ENCODE measurements at places on chromosomes 5 and 9. TPM values are rescaled to one million over a fixed set of nuclear protein-coding genes. Genes with fewer than 3 reads are reported as not detected.

GRCh38 chr9:73095425-73095824 is 56.2 kb upstream of the ANXA1 start:
- no peaks in the 10 kb centered on the region for H3K36me3 ChIP-seq
- no peaks in the 10 kb centered on the region for H3K27me3 ChIP-seq
- DNase-seq, result no peak
- H3K4me1 ChIP-seq, result no peaks in the 10 kb centered on the region

DNA sequence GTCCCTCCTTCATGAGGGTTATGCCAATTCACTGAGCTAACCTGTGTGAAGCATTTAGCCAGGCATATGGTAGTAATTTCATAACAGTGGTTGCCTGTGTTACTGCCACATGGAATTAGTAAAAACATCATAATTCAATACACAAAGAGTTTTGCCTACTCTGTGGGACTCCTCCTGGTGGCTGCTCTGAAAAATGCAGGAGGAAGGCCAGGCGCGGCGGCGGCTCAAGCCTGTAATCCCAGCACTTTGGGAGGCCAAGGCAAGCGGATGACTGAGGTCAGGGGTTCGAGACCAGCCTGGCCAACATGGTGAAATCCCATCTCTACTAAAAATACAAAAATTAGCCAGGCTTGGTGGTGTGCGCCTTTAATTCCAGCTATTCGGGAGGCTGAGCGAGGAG is 547.3 kb downstream of the CDK5RAP2 start:
- no peak for DNase-seq
- H3K27ac ChIP-seq, result no peak overlapping the region
- H3K27me3 ChIP-seq, result no peaks in the 10 kb centered on the region
- no peaks in the 10 kb centered on the region for H3K36me3 ChIP-seq
- no peaks in the 10 kb centered on the region for H3K4me1 ChIP-seq

DNA sequence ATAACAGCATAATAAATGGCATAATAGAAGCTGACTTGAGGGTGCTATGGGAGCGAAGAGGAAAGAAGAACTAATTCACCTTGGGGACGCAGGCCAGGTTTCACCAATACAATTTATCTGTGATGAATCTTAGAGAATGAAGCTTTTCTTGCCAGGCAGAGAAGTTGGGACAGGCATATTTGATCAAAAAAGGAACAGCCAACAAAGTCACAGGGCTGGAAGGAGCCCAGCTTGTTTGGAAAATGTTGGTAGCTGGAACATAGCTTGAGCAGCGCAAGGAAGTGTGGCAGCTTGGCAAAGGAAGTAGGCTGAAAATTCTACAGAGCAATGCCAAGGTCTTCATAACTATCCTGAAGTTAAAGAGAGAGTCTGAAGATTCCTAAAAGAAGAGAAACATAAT is 181.5 kb upstream of the OR13F1 start:
- H3K4me3 ChIP-seq, result no peak overlapping the region
- DNase-seq, result no peak
- H3K36me3 ChIP-seq, result no peaks in the 10 kb centered on the region
- no peaks in the 10 kb centered on the region for H3K4me1 ChIP-seq

GRCh38 chr9:129131300-129132145 is 20.3 kb downstream of the PTPA start:
- no peak overlapping the region for H3K27ac ChIP-seq
- no peaks in the 10 kb centered on the region for H3K36me3 ChIP-seq
- peaks cover 7% of the 10 kb centered on the region for H3K4me1 ChIP-seq
- H3K27me3 ChIP-seq, result no peaks in the 10 kb centered on the region
- DNase-seq, result peak; percentile 85

DNA sequence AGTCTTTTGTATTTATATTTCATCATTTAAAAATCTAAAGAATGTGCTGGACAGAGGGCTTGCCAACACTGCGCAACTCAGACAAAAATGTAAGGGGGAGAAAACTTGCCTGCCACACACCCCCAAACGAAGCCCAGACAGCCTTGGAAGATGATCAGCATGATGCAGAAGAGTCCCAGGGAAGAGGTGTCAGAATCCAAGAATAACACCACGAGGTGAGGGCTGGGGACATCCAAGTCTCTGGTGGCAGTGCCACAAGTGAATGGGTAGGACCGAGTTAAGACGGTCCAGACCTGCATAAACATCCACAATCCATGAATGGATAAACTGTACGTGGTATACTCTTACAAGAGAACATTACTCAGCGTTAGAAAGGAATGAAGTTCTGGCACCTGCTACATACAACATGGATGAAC is 10.4 kb downstream of the EPB41L4B start:
- no peak for DNase-seq
- H3K36me3 ChIP-seq, result no peaks in the 10 kb centered on the region
- H3K4me3 ChIP-seq, result no peak overlapping the region
- no peak overlapping the region for H3K27ac ChIP-seq
- no peaks in the 10 kb centered on the region for H3K27me3 ChIP-seq

- no peaks in the 10 kb centered on the region for H3K36me3 ChIP-seq
- H3K4me1 ChIP-seq, result no peaks in the 10 kb centered on the region
- no peaks in the 10 kb centered on the region for H3K27me3 ChIP-seq
- H3K4me3 ChIP-seq, result no peak overlapping the region
- no peak overlapping the region for H3K27ac ChIP-seq
Measured at GRCh38 chr5:3796736-3797135, 201.1 kb downstream of the IRX1 start.

DNA sequence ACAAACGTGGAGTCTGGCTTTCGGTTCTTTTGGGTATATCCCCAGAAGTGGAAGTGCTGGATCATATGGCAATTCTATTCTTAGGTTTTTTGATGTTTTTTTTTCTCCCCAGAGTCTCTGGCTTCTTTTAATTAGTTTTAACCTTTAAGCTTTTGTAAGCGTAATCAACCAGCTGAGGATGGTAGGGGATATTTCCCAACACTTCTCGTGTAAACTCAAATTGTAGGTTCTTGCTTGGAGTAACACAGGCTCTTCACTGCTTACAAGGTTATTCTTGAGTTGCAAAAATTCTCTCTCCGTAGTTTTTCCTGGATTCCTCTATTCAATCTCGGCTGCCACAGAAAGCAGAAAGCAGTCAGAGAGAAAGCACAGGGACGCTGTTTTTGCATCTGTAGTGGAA is 11.9 kb downstream of the LAMC3 start:
- no peaks in the 10 kb centered on the region for H3K4me1 ChIP-seq
- no peaks in the 10 kb centered on the region for H3K27me3 ChIP-seq
- H3K27ac ChIP-seq, result peak overlapping the region; percentile 83
- no peak overlapping the region for H3K4me3 ChIP-seq

GRCh38 chr9:133355881-133356357 is 368 bp downstream of the SURF1 start:
- DNase-seq, result no peak
- peak overlapping the region; percentile 85 for H3K27ac ChIP-seq
- H3K4me3 ChIP-seq, result peak overlapping the region; percentile 44

DNA sequence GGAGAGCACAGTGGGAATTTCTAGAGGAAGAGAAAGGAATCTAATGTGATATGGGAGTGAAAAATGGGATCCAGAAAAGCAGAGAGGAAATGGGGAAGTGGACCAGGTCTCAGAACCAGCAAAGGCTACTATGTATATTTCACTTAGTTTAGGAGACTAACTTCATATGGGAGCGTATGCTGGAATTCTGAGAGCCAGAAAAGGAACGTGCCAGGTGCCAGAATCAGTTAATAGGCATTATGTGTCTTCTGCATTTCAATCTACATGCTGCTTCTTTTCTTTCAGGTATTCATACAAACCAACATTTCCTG is 28.5 kb upstream of the IFNA14 start:
- no peak overlapping the region for H3K4me3 ChIP-seq
- H3K4me1 ChIP-seq, result no peaks in the 10 kb centered on the region
- DNase-seq, result no peak
- no peaks in the 10 kb centered on the region for H3K36me3 ChIP-seq
- H3K27me3 ChIP-seq, result peaks cover 7% of the 10 kb centered on the region
- H3K27ac ChIP-seq, result no peak overlapping the region

GRCh38 chr5:66363097-66363496 is 219.0 kb downstream of the SREK1 start:
- H3K27me3 ChIP-seq, result no peaks in the 10 kb centered on the region
- H3K27ac ChIP-seq, result no peak overlapping the region
- no peaks in the 10 kb centered on the region for H3K36me3 ChIP-seq
- no peak overlapping the region for H3K4me3 ChIP-seq

DNA sequence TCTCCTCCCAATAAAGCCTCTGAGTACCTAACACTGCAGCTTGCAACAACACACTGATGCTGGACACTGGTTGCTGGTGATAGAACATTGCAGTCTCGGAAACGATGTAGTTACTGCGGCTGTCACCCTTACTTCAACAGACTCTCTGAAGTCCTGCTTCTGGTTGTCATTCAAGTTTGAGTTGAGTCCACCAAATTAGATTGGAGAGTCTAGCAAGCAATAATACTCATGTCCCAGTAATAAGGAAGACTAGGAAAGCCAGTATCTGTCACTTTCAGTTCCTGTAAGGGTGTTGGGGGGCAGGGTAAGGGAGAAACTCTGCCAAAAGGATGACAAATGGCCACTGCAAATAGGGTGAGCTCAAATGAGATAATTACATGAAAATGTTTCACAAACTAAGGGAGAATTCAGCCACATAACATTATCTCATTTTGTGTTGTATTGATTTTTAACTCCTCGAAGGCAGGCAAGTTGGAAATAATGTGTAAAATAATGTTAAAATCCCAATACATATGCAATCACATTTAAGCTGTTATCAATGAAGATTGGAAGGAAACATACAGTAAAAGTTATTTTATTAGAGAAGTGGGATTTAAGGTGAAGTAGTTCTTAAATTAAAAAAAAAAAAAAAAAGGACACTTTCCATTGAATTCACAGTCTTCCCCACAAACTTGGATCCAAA is 849 bp upstream of the IFT74 start:
- DNase-seq, result peak; percentile 54
- peak overlapping the region; percentile 95 for H3K27ac ChIP-seq
- no peaks in the 10 kb centered on the region for H3K4me1 ChIP-seq

DNA sequence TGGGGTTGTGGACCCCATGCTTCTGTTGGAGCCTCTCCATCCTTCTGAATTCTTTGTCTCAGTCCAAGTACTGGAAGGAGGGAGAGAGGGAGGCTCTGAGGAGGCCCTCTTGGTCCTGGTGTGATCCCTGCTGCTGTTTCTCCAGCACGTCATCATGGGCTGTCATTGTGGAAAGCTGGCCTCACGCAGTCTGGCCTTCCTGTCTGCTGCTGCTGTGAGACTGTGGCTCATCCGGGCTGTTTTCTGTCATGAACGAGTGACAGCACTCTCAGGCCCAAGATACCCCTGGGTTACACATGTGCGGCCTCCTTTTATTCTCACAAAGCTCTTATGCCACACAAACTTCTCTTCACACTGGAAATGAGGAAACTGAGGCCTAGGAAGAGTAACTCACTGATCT is 499.3 kb downstream of the CCDC171 start:
- no peak overlapping the region for H3K27ac ChIP-seq
- no peaks in the 10 kb centered on the region for H3K36me3 ChIP-seq
- no peaks in the 10 kb centered on the region for H3K27me3 ChIP-seq
- H3K4me1 ChIP-seq, result no peaks in the 10 kb centered on the region

- peaks cover 15% of the 10 kb centered on the region for H3K36me3 ChIP-seq
- H3K4me1 ChIP-seq, result peaks cover 5% of the 10 kb centered on the region
- H3K27me3 ChIP-seq, result no peaks in the 10 kb centered on the region
- no peak overlapping the region for H3K4me3 ChIP-seq
- DNase-seq, result no peak
Measured at GRCh38 chr9:128902351-128903078, 18.3 kb upstream of the PHYHD1 start.

- DNase-seq, result peak; percentile 75
- H3K36me3 ChIP-seq, result peaks cover 16% of the 10 kb centered on the region
- H3K4me3 ChIP-seq, result no peak overlapping the region
- peaks cover 57% of the 10 kb centered on the region for H3K4me1 ChIP-seq
- peak overlapping the region; percentile 95 for H3K27ac ChIP-seq
Measured at GRCh38 chr9:34993502-34994259, 4.1 kb downstream of the DNAJB5 start.

DNA sequence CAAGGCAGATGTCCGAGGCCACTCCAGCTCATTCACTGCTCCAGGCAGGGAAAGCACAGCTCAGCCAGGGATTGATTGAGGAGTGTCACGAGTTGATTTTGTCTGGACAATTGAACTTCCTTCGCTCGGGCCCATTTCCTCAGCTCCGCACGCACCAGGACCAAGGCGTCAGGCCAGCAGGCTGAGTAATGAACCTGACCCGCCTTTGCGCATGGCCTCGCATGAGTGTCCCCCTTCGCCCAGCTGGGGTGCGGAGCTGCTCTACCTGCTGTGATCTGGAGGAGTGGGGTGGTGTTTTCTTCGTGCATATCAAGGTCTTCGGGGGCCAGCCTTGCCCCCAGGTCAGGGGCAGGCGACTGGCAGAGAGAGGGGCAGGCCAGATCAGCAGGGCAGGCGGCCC is 44.0 kb downstream of the VAV2 start:
- no peak overlapping the region for H3K4me3 ChIP-seq
- H3K27ac ChIP-seq, result no peak overlapping the region
- no peaks in the 10 kb centered on the region for H3K27me3 ChIP-seq
- no peaks in the 10 kb centered on the region for H3K36me3 ChIP-seq

DNA sequence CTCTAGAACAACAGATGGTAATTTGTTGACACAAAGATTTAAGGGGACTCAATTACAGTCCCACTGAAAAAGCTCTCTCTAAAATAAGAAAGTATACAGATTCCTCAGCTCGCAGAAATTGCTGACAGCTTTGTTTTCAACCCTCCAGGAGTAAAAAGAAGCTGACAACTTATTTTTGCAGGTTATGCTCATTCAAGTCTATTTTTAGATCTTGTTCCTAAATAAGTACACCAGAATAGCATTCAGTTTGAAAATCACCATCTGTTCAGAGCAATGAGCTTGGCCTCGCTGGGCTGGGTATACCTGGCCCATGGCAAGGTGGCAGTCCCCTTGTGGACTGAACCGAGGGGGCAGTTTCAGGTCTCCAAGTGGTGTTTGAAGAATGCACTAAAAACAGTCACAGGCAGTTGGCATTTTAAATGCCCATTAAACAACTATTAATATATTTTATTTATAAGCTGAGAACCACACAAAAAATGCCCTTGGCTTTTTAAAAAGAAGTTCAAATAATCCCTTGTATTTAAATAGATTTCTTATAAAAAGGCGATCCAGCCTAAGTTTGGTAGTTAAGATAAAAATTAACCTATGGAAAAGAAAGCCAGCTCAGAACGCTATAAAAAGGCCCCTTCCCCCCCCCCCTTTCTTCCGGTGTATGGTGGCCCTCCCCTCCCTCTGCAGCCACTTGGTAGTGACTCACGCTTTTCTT is 169.2 kb downstream of the AUH start:
- H3K4me1 ChIP-seq, result peaks cover 49% of the 10 kb centered on the region
- peak overlapping the region; percentile 99 for H3K27ac ChIP-seq
- H3K27me3 ChIP-seq, result no peaks in the 10 kb centered on the region
- no peaks in the 10 kb centered on the region for H3K36me3 ChIP-seq

- H3K4me1 ChIP-seq, result no peaks in the 10 kb centered on the region
- H3K36me3 ChIP-seq, result no peaks in the 10 kb centered on the region
- no peak for DNase-seq
- no peak overlapping the region for H3K27ac ChIP-seq
- H3K4me3 ChIP-seq, result no peak overlapping the region
Measured at GRCh38 chr5:5353681-5354080, 68.8 kb upstream of the ICE1 start.

- no peak for DNase-seq
- H3K4me1 ChIP-seq, result no peaks in the 10 kb centered on the region
- H3K27ac ChIP-seq, result no peak overlapping the region
- no peak overlapping the region for H3K4me3 ChIP-seq
Measured at GRCh38 chr9:100014846-100015245, 84.0 kb downstream of the ERP44 start.

MSX2 gene
- polyA plus RNA-seq, result 0.32 TPM

SLC34A3 gene
- polyA plus RNA-seq, result not detected

NR5A1 gene
- 312 TPM for polyA plus RNA-seq

CCDC192 gene
- polyA plus RNA-seq, result 0.54 TPM

CNTLN gene
- 6.8 TPM for polyA plus RNA-seq

FOXD4L6 gene
- polyA plus RNA-seq, result 0.07 TPM

FAM78A gene
- 1.1 TPM for polyA plus RNA-seq

DDX4 gene
- polyA plus RNA-seq, result not detected

PRRC1 gene
- polyA plus RNA-seq, result 128 TPM

All from adrenal gland (tissue), 19 donors.